NCI-H82 (cell line): ENCODE measurements at places on chromosomes 13 and 19.

DNA sequence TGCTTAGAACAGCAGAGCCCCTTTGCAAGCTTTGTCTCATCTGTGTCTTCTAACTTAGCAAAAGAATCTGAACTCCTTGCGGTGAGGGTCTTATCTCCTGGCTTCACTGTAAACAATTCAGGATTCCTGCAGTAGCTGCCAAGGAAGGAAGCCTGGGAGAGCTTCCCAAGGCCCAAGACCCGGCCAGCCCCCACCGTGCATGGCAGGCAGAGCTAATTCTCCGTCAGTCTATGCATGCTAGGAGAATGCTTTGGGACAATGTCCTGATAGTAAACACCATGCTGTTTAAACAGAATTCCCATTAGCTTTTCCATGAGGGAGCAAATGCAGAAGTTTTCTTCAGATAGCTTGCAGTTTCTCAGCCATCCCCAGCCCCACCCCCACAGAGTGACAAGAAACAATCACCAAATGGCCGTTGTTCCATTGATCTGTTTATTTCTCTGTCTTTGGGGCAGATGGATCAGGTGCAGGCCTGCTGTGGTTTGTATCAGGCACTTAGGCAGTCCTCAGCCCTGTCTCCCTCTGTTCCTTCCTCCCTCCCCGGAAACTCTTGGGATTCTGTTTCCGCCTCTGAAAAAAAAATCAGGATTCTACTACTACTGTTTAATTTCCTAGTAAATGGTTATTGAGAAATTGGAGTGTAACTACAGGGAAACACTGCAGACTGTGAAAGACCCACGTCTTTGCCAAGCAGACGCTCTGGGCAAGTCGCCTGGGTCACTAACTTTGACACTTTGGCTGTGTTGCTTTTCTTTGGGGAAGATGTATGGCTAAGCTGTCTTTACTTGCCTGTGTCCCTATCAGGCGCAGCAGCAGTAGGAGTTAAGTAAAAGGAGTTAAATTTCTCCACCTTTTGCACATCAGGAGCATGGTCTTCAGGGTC lies 40.7 kb upstream of the SPATA13 start:
- DNase-seq = peak; percentile 33

DNA sequence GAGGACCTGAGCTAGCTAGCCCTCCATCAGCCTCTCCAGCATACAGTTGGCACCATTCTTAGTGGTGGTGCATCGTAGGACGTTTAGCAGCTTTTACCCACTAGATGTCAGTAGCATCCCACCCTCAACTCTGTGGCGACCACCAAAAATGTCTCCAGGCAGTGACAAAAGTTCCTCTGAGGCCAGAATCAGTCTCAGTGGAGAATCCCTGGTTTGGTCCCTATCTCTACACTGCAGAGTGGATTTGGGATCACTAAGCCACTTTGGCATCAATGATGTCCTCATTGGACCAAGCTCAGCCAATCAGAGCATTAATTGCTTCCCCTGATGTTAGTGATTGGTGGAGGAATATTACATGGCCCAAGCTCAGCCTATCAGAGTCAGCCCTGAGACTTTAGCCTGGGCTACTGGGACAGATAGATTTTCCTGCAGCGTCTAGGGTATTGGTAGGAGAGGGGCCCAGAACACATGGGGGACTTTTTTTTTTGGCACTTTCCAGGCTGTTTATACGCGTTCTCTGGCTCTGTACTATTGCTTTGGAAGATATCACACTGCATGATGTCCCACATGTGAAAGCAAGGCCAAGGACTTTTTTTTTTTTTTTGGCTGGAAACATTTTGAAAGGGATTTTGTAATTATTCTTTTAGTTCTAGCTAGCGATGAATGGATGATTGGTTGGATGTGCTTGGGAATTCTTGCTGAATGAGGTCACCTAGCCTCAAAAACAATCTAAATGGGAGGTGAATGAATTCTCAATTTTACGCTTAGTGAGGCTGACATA lies 7.0 kb downstream of the TMEM221 start:
- DNase-seq = peak; percentile 81

- DNase-seq = peak; percentile 97
Measured at GRCh38 chr19:45467456-45468158, at the start of gene FOSB. TSS of gene FOSB (plus strand) at chr19:45467996. CDS start at chr19:45468587, 591 bp downstream.

GRCh38 chr13:94710065-94710781 lies 2.1 kb downstream of the SOX21 start:
- peak; percentile 61 for DNase-seq

DNA sequence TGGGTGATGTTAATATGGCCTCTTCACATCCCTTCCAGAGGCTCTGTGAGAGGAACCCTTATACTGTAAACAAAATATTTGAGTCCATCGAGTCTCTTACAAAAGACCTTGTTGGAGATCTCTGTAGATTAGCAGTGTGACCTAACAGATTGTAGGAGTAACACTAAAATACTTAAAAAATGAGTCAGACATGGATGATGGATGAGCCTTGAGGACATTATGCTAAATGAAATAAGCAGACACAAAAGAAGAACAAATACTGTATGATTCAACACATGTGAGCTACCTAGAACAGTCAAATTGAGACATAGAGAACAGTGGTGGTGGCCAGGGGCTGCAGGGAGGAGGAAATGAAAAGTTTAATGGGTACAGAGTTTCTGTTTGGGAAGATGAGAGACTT lies 152.2 kb upstream of the UBL3 start:
- no peak for DNase-seq

DNA sequence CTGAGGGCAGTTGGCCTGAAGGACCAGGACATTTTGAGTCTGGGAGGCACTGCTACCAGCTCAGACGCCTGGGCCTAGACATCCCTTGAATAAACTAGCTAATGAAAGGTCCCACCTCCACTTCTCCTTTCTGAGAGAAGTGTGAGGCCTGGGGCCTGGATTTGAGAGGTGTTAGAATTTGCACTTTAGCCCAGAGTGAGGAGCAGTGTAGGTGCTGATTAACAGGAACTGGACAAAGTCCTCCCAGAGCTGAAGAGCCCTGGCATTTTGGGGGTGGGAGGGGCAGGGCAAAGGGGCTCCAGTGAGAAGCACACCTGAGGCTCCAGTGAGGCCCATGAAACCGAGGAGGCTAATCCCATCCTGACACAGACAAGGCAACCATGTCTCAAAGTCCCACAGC lies 15.2 kb upstream of the SLC1A5 start:
- no peak for DNase-seq

DNA sequence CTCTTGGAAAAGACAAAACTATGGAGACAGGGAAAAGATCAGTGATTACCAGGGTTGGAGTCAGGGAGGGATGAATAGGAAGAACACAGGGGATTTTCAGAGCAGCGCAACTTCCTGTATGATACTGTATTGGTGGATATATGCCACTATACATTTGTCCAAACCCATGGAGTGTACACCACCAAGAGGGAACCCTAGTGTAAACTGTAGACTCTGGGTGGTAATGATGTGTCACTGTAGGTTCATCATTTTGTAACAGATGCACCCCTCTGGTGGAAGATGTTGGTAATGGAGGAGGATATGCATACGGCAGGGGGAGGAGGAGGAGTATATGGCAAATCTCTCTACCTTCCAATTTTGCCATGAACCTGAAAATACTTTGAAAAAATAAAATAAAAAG lies 68.1 kb downstream of the UFM1 start:
- DNase-seq = peak; percentile 49

DNA sequence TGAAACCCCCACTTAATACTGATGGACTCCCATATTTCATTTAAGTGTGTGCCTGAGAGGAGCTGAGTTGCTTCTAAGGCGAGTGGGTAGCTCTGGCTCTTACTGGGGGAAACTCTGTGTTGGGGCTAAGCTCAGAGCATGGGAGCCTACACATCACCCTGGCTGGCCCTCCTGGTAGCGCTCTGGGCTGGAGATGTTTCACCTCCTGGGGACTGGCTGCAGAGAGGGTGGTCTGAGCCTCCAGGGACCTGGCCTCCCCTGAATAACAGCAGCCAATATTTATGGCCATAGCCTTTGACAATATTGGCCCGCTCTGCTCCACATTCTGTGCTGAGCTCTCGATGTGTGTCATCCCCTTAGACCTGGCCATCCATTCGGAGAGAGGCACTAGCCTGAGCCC lies 316.5 kb downstream of the ZNF536 start:
- DNase-seq = peak; percentile 26

GRCh38 chr13:50282016-50282415 lies 266.8 kb downstream of the KCNRG start:
- no peak for DNase-seq

- no peak for DNase-seq
Measured at GRCh38 chr13:87553142-87553541, 118.0 kb upstream of the SLITRK5 start.

DNA sequence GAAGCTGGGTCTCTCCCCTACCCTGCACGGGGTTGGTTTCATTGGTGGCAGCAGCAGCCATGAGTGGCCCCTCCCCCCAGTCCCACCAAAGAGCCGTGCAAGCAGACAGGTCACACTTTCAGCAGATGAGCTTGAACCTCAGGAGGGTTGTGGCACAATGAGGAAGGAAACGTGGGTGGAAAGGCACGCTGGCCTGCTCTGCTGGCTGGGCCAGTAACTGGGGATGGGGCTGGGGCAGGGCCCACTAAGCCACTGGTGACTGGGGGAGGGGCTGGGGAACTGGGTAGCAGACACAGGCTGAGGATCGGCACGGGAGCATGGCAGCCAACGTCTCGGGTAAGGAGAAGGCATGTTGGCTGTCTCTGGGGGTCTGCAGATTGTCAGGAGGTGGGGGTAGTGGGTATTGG lies at the start of gene P2RY11:
TSS of gene P2RY11 (plus strand) at position 289 of the 407 bp plus-strand sequence. CDS start at position 318, 29 bp downstream.
- DNase-seq = no peak

DNA sequence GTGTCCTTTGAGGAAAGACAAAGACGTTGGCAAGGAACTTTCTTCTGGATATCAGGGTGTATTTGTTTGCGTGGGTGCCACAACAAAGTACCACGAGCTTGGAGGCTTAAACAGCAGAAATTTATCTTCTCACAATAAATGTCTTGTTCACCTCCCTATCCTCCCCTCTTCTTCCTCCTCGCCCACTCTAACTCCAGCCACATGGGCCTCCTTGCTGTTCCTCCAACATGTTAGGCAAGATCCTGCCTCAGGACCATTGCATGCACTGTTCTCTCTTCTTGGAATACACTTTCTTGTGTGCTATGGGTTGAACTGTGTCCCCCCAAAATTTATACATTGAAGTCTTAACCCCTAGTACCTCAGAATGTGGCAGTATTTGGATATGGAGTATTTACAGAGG lies 45.7 kb downstream of the VAV1 start:
- DNase-seq = no peak

DNA sequence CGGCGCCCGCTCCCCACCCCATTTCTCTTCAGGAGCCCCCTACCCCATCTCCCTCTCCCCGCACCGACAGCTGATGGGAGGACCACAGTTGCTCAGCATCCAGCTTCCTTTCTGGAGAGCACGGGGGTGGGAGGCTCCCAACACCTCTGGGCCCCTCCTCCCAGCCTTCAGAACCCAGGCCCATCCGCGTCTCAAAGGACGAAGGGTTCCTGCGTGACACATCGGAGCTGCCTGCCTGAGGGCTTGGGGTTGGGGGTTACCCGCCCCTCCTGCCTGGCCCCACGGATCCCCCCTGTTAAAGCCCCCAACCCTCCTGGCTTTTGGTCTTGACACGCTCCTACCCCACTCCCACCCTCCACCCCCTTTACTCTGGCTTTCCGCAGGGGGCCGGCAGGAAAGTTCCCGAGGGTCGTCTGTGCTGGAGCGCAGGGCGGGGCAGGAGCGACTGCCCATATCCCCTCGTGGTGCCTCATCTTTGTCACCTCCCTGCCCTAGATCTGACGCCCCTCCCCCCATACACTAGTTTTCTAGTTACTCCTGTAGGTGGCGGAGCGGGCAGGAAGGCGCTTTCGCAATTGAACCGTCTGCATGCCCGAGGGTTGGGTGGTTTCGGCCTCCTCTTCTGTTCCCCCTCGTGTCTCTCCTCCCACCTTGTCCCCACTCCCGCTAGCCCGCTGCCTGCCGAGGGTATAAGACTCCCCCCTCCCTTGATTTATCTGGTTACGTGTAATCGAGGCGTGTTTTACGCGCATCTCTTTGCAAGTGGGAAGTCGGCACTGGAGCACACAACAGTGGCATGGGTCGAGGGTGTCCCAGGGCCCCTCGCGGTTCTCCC lies 924 bp downstream of the TRAPPC5 start:
- DNase-seq = peak; percentile 79

DNA sequence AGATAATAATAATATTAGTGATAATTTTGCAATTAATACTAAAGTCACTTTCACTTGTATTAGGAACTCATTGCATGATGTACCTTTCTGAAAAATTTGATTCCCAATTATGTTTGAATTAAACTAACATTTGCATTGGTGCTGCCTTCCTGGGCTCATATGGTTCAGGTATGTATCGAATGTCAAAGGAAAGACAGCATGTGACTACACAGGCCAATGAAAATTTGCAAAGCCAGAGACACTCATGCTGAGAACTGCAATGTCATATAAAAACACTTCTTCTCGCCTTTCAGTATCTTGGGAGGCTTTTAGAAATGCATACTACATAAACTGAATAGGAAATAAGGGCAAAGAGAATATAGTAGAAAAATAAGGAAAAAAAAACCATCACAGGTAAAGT lies 44.3 kb downstream of the RAP2A start:
- DNase-seq = no peak

GRCh38 chr19:6250024-6250615 lies 29.7 kb downstream of the MLLT1 start:
- DNase-seq = no peak

DNA sequence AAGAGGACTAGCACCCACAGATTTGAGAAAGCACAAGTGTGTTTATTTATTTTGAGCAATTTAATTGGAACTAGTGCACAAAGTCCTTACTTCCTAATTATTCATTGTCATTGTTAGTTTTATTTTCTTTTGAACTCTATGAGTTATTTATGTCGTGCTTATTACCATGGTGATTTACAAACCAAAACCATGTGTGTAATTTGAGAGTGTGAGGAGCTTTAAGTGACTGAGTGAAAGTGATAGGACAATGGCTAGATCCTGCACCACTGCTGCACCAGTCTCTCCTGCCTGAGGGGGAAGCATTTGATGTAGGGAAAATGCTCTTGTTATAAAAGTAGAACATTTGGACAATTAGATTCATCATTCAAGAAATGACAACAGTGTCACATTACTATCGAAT lies 172.3 kb upstream of the KLF12 start:
- peak; percentile 39 for DNase-seq

DNA sequence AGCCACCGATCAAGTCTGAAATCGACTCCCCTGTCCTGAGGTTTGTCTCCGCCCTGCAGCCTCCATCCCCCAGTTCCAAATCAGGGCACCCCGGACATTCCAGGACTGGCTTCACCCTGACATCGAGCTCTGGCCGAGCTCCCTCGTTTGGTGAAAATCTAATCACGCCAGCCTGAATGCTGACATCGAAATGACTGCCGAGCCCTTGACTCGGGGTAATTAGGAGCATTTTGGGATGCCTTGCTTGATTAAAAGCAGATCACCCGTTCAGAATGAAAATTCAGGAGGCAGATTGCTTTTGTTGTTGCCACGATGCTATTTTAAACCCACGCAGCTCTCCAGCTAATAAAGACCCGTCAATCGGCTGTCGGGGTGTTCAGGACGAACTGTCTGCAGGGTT lies 34.3 kb downstream of the ZNRF4 start:
- no peak for DNase-seq

DNA sequence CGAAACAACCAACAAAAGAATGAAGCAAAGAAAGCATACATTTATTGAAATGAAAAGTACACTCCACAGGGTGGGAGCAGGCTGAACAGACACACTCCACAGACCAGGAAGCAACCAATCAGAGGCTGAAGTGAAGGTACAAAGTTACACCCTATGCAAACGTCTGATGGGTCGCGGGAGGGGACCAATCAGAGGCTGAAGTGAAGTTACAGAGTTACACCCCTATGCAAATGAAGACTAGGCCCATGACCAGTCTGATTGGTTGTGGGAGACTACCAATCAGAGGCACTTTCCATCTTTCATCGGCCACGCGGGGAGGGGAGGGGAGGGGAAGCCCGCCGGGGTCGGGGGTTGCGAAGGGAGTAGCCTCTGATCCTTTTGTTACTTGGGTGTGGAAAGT lies 12.4 kb upstream of the FBL start:
- peak; percentile 52 for DNase-seq
